ENCODE measurements at places on chromosomes 2 and 18.

- no peak for DNase-seq
Measured at GRCh38 chr2:57396355-57397098, 650.1 kb upstream of the VRK2 start.

GRCh38 chr18:59799383-59800015, 100.3 kb upstream of the PMAIP1 start:
- DNase-seq = no peak

GRCh38 chr2:191020742-191021381, 6.9 kb upstream of the STAT1 start:
- DNase-seq = peak; percentile 58

GRCh38 chr2:40270372-40270771, 181.5 kb downstream of the SLC8A1 start:
- no peak for DNase-seq

GRCh38 chr18:78632111-78632541, 347.5 kb upstream of the SALL3 start:
- no peak for DNase-seq

GRCh38 chr2:180291060-180291459, 284.0 kb upstream of the CWC22 start:
- DNase-seq = no peak

DNA sequence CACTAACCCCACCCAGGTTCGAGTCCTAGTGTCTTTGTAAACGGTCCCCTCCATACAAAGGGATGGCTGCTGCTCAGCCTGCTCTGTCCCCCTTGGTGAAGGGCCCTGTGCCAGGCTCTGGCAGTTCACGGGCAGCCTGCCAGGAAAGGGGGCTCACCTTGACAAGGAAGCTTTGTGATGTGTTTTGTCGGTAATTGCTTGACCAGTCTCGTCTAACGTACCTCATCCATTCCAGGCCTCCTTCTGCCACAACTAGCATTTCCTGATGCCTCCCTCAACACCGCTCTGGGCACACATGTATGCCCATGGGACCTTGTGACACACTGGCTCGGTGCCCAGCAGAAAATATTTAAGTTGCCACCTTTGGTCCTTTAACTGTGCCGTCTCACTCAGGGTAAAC, 171.9 kb downstream of the KLHL29 start:
- DNase-seq = no peak

GRCh38 chr2:174681099-174682006, 82.9 kb downstream of the CHRNA1 start:
- DNase-seq = no peak

GRCh38 chr18:52376104-52376503, 36.1 kb downstream of the DCC start:
- no peak for DNase-seq

- peak; percentile 70 for DNase-seq
Measured at GRCh38 chr2:165015052-165015642, 59.8 kb upstream of the SLC38A11 start.

DNA sequence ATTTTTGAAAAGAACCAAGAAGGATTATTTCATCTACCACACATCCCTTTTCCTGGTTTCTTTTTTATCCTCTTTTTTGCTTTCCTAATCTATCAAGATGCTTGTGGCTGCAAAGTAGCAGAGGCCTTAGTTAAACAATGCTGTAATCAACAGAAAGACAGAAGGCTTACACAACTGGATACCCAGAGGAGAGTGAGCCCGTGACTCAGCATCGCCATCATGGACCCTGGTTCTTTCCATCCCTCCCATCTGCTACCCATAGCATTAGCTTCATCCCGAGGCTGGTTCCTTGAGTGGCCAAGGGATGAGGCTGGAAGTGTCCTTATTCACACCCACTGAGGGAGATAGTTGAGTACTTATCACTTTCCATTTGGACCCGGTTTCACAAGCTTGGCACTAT, 7.5 kb upstream of the HAAO start:
- DNase-seq = no peak

GRCh38 chr2:6231166-6231565, 539.0 kb downstream of the SOX11 start:
- no peak for DNase-seq

DNA sequence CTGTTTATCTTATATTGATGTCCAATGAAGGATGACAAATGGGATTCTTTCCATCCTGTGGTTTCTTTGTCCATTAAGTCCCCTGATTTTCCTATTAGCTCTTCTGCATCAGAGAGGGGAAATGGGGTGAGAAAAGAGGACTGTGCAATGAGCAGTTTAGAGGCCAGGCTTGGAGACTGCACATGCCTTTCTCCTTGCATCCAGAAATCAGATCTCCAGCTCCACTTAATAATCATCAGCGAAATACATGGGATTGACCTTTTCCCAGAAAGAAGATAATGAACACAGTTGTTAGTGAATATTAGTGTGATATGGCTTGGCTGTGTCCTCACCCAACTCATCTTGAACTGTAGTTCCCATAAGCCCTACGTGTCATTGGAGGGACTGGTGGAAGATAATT, 697.4 kb downstream of the CBLN2 start:
- DNase-seq = no peak

- DNase-seq = no peak
Measured at GRCh38 chr2:16006537-16007166, 66.3 kb downstream of the MYCN start.

- no peak for DNase-seq
Measured at GRCh38 chr2:238528953-238529781, 102.4 kb downstream of the ASB1 start.

DNA sequence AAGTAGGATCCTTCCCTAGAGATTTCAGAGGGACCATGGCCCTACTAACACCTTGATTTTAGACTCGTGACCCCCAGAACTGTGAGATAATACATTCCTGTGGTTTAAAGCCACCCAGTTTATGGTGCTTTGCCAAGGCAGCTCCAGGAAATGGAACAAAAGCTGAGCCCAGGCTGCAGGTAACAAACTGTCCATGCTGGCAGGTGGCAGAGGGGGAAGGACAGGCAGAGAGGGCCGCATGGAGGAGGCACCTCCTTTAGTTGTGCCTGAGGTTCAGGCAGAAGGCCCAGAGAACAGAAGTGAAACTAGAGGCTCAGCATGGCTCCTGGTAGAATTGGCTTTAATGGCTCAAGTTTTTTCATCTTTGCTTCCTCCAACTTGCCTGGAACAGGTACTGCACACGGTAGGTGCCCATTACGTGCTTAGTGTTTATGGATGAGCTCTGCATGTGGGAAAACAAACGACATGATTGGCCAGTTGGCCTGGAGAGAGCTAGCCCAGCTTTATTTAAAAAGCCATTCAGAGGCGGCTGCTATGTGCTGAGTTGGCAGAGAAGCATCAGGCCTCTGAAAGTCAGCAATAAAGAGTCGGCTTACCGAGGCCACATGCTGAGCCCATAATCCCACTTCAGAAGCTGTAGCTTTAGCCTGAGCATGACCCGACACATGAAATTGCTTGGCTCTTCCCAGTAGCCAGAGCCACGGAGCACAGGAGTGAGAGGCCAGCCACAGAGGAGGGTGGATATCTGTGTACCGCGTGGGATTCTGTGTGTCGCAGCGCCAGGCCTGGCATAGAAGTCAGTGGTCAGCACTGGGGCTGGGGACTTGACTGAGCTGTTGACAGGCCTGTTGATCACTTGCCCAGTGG, 36.5 kb downstream of the HS1BP3 start:
- no peak for DNase-seq

DNA sequence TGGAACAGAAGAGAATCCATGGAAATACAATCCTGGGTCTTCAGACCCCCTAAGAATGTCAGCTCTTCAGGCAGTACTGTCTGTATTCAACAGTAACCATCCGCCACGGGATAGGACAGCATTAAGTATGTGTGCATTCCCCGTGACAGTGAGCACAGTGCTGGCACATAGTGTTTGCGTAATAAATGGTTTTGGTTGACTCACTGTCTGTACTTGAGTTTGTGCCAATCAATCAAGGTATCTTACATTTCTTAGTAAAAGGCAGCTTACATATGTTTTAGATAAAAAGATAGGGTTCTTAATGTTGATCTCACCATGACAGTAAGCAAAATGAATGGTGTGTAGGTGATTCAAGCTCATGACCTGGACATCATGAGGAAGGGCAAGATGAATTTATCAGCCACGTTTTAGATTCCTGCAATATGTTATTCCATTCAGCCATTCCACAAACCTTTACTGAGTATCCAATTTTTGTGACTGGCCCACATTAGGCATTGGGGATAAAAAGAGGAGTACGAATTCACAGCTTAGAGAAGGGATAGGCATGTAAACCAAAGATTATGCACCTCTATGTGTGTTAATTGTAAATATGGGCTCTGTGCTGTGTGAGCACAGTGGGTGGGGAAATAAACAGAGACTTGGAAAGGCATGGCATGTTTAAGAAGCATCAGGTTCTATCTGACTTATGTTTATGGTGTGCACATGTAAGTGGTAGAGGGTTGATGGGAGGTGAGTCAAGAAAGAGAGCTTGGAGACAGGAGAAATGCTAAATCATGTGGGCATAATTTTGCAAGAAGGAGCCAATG, 258.8 kb downstream of the SLC8A1 start:
- no peak for DNase-seq

GRCh38 chr2:231961349-231962166, at the start of gene DIS3L2:
Gene DIS3L2 (plus strand): TSS chr2:231961713. CDS start chr2:232014928, 53,215 bp downstream.
- peak; percentile 87 for DNase-seq

DNA sequence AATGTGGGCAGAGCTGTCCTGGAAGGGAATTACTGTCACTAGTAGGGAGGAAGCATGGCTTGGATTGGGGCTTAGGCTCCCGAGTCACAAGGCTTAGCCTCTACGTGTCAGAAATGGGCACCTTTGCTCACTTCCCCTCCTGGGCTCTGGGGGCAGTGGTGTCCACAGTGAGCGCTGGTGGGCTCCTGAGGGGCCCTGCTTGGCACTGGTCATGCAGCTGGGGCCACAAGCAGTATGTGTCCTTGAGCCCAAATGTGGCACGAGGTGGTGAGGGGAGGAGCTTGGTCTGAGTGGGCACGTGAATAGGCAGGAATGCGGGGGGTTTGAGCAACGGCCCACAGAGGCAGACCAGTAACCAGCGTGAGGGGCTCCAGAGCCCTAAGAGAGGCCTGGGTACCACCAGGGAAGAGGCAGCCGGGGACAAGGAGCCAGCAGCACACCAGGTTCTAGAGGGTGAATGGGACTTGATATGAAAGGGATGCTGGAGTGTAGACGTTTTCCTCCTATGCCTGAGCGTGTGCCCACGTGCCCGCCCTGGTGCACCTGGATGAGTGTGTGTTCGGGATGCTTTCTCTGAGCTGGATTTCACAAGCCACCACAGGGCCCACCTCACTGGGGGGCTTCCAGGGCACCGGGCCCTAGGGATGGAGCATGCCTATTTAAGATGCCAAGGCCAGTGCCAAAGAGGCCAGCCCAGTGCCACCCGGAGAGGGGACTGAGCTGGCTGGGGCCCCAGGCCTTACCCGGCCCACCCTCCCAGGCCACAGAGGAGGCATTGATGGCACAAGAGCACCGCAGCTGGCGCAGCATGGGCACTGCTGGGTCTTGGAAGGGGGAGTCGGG, 22.8 kb upstream of the PTMA start:
- DNase-seq = peak; percentile 29

DNA sequence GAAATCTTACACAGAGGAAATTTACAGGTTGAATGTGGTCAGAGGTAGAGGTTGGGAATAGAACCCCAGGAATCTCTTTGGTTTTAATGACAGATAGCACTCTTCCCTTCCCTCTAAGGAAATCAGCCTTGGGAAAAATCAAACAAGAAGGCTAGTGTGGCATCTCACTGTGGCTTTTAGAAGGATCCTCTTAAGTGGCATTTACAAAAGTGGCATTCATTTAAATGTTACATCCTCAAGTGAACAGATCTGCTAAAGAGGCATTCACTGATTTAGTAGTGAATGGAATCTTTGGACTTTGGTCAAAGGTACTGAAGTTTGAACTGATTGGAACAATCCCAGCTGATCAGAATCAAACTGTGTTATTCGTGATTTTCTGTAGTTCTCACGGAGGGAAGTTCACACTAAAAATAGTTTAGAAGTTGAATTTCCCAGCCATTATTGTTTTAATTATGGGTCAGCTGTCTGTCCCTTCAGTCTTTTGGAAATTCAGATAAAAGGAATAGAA, 136.5 kb upstream of the FN1 start:
- DNase-seq = no peak

DNA sequence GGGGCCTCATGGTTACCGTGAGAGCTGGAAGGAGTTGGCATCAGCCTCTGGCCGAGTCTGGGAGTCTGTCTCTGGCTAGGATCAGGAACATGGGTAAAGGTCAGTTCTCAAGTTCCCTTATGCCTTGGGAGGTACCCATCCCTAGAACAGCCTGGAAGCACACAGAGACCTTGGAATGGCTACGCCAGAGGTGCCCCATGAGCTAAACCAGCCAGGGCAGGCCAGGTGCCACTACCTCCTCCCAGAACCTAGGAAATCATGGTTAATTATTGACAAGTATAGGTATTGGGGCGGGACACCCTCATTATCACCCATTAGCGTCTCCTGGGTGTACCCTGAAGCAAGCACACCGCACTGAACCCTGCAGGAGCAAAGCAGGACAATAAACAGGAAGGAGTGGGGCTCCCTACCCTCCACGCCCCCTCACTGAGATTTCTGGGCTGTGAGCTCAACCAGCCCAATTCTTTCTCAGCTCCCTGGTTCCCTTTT, 3.0 kb upstream of the ASPRV1 start:
- no peak for DNase-seq

- DNase-seq = no peak
Measured at GRCh38 chr2:201656740-201657139, 13.4 kb upstream of the TMEM237 start.

DNA sequence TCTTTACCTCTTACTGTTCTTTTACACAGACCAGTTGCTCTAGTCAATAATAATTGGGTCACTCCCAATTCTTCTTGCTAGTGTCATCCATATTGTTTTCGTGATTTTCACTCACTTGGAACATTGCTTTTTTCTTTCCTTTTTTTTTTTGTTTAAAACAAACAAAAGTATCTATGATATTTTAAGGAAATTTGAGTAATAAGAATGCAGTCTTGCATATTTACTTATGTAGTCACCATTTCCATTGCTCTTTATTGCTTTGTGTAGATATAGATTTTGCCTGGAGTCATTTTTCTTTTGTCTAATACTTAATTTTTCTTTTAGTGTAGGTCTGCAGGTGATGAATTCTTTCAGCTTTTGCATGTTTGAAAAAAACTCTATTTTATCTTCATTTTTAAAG, 71.9 kb downstream of the WDR7 start:
- DNase-seq = no peak

- DNase-seq = no peak
Measured at GRCh38 chr2:133982256-133982655, 271.6 kb upstream of the MGAT5 start.

DNA sequence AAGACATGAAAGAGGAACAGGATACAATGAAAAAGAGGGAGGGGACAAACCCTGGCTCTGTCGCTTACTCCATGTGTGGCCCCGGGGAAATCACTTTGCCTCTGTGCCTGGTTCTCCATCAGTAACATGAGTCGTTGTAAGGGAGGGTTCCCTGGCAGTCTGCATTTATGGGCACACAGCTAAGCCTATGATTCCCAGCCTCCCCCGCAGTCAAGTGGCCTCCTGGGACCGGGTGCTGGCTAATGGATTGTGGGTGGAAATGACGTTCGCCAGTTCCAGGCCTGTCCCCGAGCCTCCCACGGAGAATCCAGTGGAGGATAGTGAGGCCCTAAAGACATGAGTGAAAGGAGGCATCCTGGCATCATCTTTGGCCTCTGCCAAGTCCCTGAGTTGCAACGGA, 42.7 kb downstream of the SFXN5 start:
- DNase-seq = no peak

- no peak for DNase-seq
Measured at GRCh38 chr2:133605011-133605765, 36.9 kb upstream of the NCKAP5 start.

GRCh38 chr18:26460449-26461091, 87.8 kb downstream of the KCTD1 start:
- no peak for DNase-seq
